ENCODE measurements at places on chromosomes 5 and 9. TPM values are rescaled to one million over a fixed set of nuclear protein-coding genes. Genes with fewer than 3 reads are reported as not detected.

Gene SCGB3A2
- not detected for total RNA-seq

Gene RAB14
- total RNA-seq: 26.8 TPM

Gene MLANA
- total RNA-seq: not detected

Gene PCDHB15
- total RNA-seq: 5.3 TPM

Gene LTC4S
- total RNA-seq: 9.0 TPM

Gene BSPRY
- 3.8 TPM for total RNA-seq

Gene BRD3OS
- 11.2 TPM for total RNA-seq

Gene GFI1B
- total RNA-seq: not detected

Gene LCN1
- not detected for total RNA-seq

- no peaks in the 10 kb centered on the region for H3K36me3 ChIP-seq
- no peaks in the 10 kb centered on the region for H3K4me1 ChIP-seq
- no peak overlapping the region for H3K27ac ChIP-seq
- H3K4me3 ChIP-seq: no peak overlapping the region
- DNase-seq: no peak
Measured at GRCh38 chr5:109877670-109878045, 187.9 kb downstream of the MAN2A1 start.

- H3K27me3 ChIP-seq: no peaks in the 10 kb centered on the region
- no peak for DNase-seq
- H3K36me3 ChIP-seq: no peaks in the 10 kb centered on the region
- no peak overlapping the region for H3K27ac ChIP-seq
- H3K4me1 ChIP-seq: no peaks in the 10 kb centered on the region
Measured at GRCh38 chr5:111251921-111252320, 27.7 kb downstream of the CAMK4 start.

GRCh38 chr9:113153599-113153998 lies 2.8 kb downstream of the SLC31A2 start:
- peaks cover 39% of the 10 kb centered on the region for H3K4me1 ChIP-seq
- DNase-seq: no peak
- H3K4me3 ChIP-seq: no peak overlapping the region

DNA sequence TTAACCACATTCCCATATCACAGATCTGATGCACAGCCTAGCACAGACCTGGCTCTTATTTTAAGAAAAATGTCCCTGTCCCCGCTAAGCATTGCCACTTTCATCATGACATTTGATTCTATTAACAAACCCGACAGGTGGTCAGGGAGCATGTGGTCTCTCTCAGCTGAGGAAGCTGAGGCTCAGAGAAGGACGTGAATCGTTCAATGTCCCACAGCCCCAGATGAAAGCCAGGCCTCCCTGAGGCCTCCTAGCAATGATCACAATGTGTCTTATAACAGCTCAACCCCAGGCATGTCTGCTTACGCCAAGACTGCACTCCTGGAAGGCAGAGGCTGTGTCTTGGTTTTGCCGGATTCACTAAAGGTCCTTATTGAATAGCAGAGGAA lies 10.4 kb upstream of the CRB2 start:
- H3K4me1 ChIP-seq: no peaks in the 10 kb centered on the region
- no peak overlapping the region for H3K4me3 ChIP-seq
- no peaks in the 10 kb centered on the region for H3K27me3 ChIP-seq

DNA sequence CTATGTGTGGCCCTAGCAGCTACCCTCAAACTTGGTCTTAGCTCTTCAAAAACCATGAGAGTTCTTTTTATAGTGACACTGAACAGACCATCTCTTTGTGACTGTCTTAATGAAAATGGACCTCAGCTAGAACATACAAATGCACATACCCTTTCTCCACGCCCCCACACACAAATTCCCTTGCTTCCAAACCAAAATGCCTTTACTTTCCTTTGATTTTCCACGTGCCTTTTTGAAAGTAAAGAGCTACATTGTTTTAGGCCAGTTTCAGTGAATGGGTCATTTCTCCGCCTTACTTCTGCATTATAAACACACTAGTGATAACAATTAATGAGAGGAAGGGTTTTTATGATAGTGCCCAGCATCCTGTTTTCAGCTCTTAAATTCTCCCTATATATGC lies 105.8 kb upstream of the EFNA5 start:
- no peaks in the 10 kb centered on the region for H3K27me3 ChIP-seq
- no peak overlapping the region for H3K27ac ChIP-seq
- H3K36me3 ChIP-seq: no peaks in the 10 kb centered on the region
- no peak for DNase-seq
- no peaks in the 10 kb centered on the region for H3K4me1 ChIP-seq
- no peak overlapping the region for H3K4me3 ChIP-seq

- no peak overlapping the region for H3K27ac ChIP-seq
- no peaks in the 10 kb centered on the region for H3K36me3 ChIP-seq
- no peak overlapping the region for H3K4me3 ChIP-seq
- no peaks in the 10 kb centered on the region for H3K27me3 ChIP-seq
- peaks cover 5% of the 10 kb centered on the region for H3K4me1 ChIP-seq
- DNase-seq: no peak
Measured at GRCh38 chr9:115912086-115912485, 241.5 kb upstream of the PAPPA start.

DNA sequence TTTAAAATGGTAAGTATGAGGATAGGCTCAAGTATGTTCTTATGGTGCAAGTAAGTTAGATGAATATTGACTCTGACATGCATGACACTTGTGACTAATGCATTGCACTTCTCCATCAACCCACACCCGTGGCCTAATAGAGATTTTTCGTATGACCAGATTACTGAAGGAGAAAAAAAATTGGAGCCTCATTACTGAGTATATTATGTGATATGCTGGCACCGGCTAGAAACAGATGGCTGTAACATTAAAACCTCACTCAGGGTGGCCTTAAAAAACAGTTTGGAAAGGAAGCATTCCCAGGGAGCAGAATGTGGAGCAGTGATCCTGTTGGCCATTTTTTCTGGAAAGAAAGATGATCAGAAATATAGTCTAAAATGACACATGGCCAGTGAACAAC lies 766.4 kb downstream of the PRELID2 start:
- H3K27ac ChIP-seq: no peak overlapping the region
- H3K27me3 ChIP-seq: no peaks in the 10 kb centered on the region
- H3K4me3 ChIP-seq: no peak overlapping the region
- H3K36me3 ChIP-seq: no peaks in the 10 kb centered on the region
- H3K4me1 ChIP-seq: no peaks in the 10 kb centered on the region

- H3K27me3 ChIP-seq: no peaks in the 10 kb centered on the region
- no peaks in the 10 kb centered on the region for H3K36me3 ChIP-seq
- DNase-seq: no peak
- no peak overlapping the region for H3K27ac ChIP-seq
- no peaks in the 10 kb centered on the region for H3K4me1 ChIP-seq
Measured at GRCh38 chr5:100840370-100840769, 62.7 kb downstream of the ST8SIA4 start.

DNA sequence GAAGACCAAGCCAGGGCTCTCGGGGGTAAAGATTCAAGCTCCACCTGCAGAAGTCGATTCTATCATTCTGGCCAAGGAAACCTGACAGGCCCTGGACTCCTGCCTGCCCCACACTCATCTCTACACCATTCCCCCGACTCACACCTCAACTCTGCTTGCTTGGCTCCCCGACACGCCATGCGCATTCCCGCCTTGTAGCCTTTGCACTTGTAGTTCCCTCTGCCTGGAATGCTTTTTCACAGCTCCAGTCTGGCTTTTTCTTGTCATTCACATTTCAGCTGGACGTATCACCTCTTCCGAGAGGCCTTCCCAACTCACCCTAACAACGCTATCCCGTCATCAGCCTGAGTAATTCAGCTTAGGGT lies 28.7 kb upstream of the HAND1 start:
- no peaks in the 10 kb centered on the region for H3K4me1 ChIP-seq
- no peaks in the 10 kb centered on the region for H3K27me3 ChIP-seq
- H3K4me3 ChIP-seq: no peak overlapping the region
- H3K27ac ChIP-seq: no peak overlapping the region
- no peaks in the 10 kb centered on the region for H3K36me3 ChIP-seq

DNA sequence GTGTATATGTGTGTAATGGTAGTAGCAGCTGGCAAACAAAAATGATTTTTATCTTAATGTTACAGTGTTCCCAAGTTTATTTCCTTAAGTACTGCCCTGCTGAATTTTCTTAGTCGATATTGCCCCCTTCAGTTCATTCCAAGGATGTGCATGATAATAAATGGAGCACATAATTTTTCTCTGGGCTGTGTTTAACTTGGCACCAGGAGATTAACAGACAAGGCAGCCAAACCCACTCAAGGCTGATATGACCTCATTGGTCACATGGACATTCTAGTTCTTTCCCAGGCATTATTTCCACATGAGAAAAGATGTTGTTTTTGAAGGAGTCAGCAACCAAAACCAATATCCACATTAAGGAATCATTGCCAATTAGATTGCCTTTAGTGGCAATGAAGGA lies 61.8 kb downstream of the COX7C start:
- peak; percentile 67 for DNase-seq
- no peak overlapping the region for H3K4me3 ChIP-seq
- H3K27ac ChIP-seq: peak overlapping the region; percentile 35
- H3K36me3 ChIP-seq: no peaks in the 10 kb centered on the region

DNA sequence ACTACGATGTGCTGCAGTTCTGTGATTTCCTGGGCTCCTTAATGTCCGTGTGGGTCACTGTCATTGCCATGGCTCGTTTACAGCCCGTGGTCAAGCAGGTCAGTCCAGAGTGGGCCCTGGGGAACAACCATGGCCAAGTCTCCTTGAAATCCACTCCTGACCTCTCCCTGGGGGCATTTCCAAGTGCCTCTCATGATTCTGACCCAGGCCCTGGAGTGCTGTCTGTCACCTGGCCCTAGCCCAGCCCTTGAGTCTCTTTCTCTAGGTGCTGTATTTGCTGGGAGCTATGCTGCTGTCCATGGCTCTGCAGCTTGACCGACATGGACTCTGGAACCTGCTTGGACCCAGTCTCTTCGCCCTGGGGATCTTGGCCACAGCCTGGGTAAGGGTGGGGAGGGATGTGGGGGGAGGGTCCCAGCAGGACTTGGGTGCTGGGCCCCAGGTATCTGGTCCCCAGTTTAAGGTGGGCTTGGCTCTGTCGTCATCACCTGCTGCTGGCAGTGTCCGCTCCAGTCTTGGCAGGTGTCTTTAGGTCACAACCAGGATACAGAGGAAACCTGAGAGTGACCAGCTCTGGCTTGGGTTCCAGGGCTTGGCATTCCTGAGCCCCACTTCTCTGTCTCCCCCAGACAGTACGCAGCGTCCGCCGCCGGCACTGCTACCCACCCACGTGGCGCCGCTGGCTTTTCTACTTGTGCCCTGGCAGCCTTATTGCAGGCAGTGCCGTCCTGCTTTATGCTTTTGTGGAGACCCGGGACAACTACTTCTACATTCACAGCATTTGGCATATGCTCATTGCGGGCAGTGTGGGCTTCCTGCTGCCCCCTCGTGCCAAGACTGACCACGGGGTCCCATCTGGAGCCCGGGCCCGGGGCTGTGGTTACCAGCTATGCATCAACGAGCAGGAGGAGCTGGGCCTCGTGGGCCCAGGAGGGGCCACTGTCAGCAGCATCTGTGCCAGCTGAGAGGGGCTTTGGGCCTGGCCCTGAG lies 17.0 kb downstream of the OR13J1 start:
- H3K27me3 ChIP-seq: no peaks in the 10 kb centered on the region
- H3K36me3 ChIP-seq: peaks cover 10% of the 10 kb centered on the region
- H3K27ac ChIP-seq: no peak overlapping the region
- no peak overlapping the region for H3K4me3 ChIP-seq

DNA sequence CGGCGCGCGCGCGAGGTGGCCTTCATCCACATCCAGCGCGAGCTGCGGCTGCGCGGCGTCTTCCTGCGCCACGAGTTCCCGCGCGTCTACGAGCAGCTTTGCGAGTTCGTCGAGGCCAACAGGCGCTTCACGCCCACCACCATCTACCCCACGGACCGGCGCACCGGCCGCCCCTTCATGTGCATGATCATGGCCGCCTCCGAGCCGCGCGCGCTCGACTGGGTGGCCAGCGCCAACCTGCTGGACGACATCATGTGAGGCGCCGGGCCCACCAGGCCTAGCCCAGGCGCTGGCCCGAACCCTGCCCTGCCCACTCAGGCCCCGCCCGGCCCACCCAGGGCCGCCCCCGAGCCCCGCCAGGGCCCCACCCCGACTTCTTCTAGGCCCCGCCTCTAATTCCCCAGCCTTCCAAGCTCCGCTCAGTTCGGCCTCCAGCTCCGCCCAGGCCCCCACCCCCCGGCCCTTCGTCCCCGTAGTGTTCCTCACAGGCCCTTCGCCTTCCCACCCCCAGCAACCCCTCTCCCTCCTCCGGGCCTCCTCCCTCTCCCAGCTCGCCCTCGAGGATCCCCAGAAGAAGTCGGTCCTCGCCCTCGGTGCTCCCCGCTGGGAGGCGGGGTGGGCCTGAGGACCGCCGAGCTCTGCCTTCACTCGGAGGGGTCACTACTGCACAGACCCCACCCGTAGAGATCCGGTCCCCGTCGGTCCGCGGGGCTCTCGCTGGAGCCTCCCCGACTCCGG lies 2.0 kb upstream of the PHPT1 start:
- peak overlapping the region; percentile 58 for H3K4me3 ChIP-seq
- peak overlapping the region; percentile 93 for H3K27ac ChIP-seq
- peaks cover 66% of the 10 kb centered on the region for H3K4me1 ChIP-seq
- DNase-seq: no peak

- H3K27ac ChIP-seq: no peak overlapping the region
- no peaks in the 10 kb centered on the region for H3K36me3 ChIP-seq
- no peak overlapping the region for H3K4me3 ChIP-seq
- DNase-seq: no peak
- no peaks in the 10 kb centered on the region for H3K4me1 ChIP-seq
Measured at GRCh38 chr5:45622365-45622764, 73.8 kb downstream of the HCN1 start.

DNA sequence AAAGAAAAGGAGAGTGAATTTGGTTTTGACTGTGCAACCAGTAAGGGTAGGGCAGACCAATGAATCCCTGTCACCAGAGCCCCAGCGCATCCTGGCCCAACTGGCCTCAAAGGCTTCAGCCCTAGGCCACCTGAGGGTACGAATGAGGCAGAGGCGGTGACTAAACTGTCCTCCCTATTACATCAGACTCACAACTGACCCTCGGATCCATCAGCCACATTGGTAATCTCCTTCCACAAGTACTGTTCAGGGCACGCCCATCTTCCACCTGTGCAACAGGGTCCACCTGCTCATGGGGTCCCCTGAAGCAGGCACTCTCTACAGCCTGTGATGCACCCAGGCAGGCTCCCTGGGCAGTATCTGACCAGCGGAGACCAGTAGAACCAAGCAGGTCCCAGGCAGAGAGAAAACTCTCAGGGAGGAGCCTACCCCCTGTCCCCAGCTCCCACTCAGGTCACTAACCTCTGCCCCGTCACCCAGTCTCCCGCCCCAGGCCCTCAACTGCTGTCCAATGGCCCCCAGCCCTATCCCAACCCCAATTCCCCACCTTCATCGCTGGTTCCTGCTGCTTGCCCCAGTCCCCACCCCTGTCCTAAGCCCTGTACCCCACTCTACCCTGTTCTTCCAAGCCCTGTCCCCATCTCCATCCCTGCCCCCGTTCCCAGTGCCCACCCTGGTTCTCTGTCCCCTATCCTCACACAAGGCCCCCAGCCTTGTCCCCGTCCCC lies 904 bp downstream of the EDF1 start:
- peaks cover 26% of the 10 kb centered on the region for H3K4me1 ChIP-seq
- H3K27me3 ChIP-seq: no peaks in the 10 kb centered on the region
- H3K27ac ChIP-seq: peak overlapping the region; percentile 90
- H3K36me3 ChIP-seq: peaks cover 35% of the 10 kb centered on the region
- peak overlapping the region; percentile 100 for H3K4me3 ChIP-seq

Measured in right atrium auricular region (tissue), 2 donors.